ENCODE measurements at places on chromosomes 3 and 15.
A peak's percentile ranks its signal among the peaks of the same experiment; 100 is the strongest.

DNA sequence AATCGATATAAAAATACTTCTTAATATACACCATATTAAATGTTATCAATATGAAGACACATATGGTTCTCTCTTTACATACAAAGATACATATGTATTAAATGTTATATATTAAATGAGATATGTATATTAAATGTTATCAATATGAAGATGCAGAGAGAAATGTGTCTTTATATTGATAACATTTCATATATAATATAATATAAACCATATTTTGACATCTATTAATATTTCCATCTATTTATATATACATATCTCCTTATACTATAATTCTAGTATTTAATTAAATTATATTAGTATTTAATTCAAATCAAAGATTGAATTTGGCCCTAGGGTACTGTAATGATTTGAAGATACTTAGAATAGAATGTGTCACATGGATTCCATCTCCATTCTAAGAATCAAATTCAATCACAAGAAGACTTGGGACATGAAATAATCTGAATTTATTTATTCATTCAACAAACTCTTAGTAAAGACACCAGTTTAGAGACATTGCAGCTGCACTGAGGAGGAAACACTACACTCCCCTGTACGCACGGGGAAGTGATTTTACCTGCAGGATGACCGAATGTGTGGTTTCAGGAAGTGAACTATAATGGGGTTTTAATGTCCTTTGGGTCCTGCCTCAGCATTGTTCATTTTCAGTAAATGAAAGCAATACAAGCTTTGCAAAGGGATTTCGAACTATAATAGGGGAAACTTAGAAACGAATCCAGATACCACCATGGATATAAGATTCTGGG lies 365.1 kb downstream of the MECOM start:
- DNase-seq, result no peak

DNA sequence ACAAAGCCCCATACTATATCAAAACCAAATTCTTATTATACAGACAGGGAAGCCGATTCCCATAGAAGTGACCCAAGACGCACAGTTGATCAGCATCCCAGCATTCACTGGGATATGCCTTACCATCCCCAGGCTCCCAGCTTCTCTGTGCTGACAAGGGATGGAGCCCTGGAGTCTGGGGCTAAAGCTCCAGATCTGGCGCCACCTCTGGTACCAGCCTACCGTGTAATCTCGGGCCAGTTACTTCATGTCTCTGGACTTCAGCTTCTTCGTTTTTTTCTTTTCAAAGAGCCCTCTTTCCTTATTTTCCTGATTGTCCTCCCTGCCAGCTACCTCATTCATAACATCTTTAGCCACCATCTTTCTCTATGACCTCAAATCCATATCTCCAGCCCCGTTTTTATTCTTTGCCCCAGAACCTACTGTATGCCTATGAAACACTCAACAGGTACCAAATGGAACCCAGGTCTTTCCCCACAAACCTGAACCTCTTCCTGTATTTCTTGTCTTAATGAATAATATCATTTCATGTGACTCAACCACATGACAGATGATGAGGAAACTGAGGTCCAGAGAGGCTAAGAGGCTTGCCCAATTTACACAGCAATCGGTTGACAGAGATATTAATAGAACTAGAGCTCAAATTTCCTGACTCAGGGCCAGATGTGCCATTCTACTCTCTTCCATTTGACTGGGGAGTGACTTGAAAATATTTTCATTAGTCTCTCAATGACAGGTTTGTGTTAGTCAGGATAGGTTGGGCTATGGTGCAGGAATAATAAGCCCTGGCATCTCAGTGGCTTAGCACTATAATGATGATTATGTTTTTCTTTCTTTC lies 85.4 kb upstream of the TLE3 start:
- DNase-seq, result no peak

DNA sequence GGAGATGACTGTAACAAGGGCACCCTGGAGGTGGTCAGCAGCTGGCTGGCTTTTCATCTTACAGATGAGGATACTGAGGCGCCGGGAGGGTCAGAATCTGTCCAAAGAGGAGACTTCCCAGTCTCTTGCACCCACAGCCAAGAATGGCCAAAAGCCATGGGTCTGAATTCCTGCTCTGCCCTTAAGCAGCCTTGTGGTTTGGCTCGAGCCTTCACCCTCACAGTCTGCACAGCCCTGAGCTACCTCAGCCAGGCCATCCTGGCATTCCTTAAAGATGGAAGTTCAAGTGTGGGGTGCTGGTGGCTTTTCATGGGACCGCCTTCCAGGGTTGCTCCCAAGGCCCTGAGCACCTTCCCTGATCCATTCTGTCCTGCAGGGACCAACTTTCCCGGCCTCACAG lies 59.2 kb downstream of the CACNA2D2 start:
- no peak for DNase-seq

DNA sequence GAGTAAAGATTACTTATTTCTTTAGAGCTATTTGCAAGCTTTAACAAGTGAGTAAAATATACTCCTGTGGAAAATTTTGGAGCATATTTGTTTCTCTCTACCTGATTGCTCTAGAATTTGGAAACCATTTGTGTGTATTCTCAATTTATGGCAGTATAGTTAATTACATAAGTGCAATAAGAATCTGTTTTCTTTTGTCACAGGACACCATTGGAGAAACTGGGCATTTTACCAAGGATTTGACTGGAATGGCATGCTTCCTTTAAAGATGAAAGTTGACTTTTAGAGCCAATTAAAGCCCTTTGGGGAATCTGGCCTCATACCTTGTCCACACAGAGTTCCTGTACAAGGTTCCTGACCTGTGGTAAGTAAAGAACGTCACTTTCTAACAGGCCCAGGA lies 38.4 kb downstream of the PAQR5 start:
- DNase-seq, result no peak

DNA sequence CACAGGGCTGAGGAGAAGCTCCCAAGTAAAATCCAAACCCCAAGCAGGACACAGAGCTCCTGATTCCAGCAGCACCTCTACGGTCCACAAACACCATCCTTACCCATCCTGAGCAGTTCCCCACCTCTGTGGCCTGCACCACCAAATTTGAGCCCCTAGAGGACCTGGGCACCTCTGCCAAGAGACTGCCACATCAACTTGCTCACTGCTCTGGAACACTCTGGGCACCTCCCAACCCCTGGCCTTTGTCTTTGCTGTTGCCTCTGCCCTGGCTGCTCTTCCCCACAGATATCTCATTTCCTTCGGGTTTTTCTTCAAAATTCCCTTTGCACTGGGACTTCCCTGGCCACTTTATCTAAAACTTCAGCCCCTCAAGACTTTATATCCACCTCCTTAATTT lies 5.8 kb downstream of the RLBP1 start:
- no peak for DNase-seq

DNA sequence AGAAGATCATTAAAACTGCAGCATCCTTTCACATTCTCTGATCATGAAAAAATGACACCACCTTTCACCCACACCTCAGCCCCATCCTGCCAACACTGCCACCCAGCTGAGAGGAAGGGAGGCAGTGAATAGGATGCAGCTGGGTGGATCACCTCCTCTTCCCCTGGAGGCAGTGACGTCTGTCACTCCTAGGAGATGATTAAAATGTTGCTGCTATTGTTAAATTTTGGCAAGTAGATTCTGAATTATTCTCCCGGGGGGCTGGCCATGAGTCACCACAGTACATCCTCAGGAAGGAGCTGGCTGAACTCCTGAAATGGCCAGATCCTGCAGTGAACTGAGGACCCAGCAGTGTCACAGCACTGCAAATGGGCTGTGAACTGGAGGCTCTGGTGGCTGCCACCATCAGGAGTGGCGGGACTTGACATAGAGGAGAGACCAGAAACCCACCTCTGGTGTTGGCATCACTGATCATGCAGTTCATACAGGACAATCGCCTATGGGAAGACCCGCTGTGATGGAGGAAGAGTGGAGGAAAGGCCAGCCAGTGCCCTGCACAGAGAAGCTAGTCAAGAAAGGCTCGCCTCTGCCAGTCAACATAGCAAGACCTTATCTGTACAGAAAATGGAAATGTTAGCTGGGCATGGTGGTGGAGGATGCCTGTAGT lies 199.1 kb downstream of the FAM43A start:
- no peak for DNase-seq

DNA sequence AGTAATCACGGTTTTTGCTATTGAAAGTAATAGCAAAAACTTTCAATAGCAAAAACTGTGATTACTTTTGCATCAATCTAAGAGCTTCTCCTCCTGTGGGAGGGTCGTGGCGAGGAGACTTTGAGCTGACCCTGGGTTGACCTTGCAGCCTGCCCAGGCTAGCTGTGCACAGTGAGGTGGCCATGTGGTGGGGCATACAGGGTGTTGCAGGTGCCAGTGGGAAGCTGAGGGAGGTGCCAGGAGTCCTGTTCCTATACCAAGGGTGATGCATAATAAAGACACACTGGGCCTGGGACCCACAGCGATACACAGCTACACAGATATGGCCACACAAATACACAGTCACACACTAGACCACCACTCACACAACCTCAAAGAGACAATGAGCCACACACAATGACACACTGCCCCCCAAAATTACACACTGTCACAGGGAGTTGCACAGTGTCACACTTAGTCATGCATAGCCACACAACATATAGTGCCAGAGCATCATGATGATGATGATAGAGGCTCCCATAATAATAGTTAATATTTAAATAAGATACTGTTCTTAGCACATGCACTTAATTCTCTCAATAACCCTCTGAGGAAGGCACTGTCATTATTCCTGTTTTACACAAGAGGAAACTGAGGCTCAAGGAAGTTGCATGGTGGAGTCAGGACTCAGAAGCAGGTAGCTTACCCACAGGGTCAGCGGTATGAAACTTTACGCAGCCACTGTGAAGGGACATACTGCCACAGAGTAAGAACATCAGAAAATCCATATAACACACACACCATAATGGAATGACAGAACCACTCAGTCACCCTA lies 6.3 kb downstream of the PLCD1 start:
- DNase-seq, result no peak

DNA sequence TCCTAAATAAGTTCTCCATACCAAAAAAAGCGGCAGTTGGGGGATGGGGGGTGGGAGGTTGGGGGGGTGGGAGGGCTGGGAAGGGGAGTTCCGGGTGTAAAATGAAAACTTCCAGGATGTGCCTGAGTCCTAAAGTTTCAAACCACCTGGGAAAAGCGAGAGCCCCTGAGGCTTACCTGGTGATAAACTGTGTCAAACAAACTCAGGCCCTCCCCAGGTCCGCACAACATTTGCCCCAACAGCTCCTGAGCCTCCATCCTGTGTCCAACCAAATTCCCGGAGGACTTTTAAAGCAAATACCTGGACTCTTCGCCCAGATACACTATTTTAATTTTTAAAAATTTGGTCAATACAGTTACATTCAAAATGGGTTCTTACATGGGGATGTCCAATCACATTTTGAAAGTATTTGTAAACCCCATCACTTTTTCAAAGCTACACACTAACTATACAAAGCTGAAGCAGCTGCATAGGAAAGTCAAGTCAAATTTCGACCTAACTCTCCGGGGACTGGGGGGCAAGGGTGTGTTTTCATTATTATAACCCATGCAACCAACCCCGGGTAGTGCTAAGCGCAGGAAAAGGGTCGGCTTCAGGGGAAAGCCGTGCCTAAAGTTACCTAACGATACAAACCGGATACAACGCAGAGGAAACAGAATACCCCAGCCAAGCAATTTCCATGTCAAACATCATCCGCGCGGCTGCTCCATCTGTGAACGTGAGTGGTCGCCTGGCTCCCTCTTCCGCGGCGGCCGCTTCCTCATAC lies 685 bp upstream of the FOXB1 start:
- no peak for DNase-seq

- no peak for DNase-seq
These were observed 53.0 kb upstream of the HES1 start for GRCh38 chr3:194082743-194083636.

DNA sequence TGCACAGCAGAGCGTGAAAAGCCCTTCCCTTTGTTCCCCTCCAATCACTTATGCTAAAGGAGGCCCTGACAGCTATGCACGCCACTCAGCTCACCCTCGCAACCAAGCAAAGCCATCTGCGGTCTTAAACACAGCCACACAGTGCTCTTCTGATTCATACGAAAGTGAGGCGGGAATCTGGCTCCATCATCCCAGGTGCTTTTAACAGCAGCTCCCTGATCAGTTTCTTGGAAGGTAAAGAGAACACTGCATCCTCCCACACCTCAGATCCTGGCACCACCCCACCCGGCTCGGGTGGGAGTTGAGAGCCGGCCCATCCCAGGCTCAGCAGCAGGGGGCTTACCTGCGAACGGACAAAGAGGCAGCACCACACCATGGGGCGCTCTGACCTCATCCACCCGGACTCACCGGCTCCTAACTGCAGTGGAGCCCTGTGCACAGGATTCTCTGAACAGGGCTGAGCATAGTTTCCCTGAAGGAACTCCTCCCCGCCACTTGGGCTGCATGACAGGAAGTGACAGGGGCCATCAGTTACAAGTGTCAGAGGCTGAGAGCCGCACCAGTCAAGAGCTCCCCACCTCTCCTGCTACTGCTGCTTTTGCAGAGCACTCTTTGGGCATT lies 114.3 kb upstream of the ARHGEF3 start:
- peak; percentile 54 for DNase-seq

- no peak for DNase-seq
These were observed 27.7 kb downstream of the MAGI1 start for GRCh38 chr3:66010739-66011655.

- DNase-seq, result no peak
These were observed at the start of gene TERB2 for GRCh38 chr15:44956388-44956787. Gene TERB2 (plus strand): TSS chr15:44956687. CDS start chr15:44956719, 32 bp downstream.

- no peak for DNase-seq
These were observed 81.9 kb downstream of the NEO1 start for GRCh38 chr15:73134196-73134595.

DNA sequence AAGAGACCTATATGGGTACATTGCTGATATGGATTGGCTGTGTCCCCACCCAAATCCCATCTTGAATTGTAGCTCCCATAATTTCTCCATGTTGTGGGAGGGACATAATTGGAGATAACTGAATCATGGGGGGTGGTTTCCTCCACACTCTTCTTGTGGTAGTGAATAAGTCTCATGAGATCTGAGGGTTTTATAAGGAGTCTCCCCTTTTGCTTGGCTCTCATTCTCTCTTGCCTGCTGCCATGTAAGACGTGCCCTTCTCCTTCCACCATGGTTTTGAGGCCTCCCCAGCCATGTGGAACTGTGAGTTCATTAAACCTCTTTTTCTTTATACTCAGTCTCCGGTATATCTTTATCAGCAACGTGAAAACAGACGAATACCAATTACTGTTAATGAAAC lies 5.0 kb upstream of the ARRDC4 start:
- no peak for DNase-seq

- DNase-seq, result no peak
These were observed 285.0 kb upstream of the ADAMTS9 start for GRCh38 chr3:64972793-64973192.

DNA sequence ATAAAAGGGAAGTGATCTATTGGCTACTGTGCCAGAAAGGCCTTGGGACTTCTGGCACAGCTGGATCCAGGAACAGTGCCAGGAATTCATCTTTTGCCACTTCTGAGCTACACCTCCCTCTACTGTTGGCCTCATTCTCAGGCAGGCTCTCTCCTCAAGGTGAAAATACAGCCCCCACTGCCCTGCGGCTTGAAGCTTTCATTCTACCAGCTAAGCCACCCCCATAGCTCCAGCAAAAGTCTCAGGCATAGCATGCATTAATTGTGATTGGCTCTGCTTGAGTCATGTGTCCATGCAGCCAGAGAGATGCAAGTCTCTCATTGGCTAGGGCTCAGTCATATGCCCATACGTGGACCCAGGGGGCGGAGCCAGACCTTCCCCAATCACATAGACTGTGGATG lies 142.4 kb downstream of the TPRA1 start:
- DNase-seq, result no peak

Data from activated T-helper 1 cell treated with anti-CD3 and anti-CD28 coated beads, Interleukin-2, amount 50 U/mL, for 16 hours (primary cell).